ENCODE measurements at places on chromosomes 6 and 20.
A peak's percentile ranks its signal among the peaks of the same experiment; 100 is the strongest.

DNA sequence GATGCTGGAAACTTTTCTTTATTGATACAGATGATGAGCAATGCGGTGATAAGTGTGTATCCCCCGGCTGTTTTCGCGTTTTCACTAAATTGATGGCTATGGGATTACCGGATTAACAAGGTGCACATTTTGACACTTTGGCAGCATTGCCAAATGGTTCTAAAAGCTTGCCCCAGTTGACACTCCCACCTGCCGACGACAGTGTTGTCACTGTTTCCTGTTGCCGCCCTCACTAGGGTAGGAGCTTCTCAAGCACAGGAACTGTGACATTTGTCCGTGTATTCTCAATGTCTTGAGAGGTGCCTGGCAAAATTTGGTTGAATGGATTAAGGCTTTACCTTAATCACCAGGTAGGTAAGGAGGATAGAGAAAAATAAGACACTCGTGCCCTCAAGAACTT is 9.8 kb upstream of the MAPK13 start:
- DNase-seq, result no peak

- DNase-seq, result peak; percentile 28
Observed at GRCh38 chr6:148516217-148516616, 173.6 kb downstream of the SASH1 start.

GRCh38 chr20:46590443-46590842 is 40.0 kb upstream of the OCSTAMP start:
- DNase-seq, result no peak

DNA sequence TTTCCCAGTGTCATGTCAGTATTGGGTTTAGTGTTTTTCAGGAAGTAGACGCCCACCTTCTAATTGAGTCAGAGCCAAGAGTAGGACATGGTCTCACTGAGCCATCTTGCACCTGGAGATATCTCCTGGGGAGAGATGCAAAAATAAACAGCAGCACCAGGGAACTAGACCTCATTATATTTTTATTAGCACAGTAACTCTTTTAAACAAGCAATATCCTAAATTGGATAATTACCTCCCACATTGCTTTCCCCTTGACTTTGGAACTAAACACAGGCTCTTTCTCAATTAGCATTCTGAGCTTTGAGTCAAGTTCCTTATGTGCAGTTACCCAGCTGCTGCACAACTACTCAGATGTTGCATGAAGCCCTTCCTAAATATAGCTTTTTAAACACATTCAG is 175.4 kb downstream of the IBTK start:
- no peak for DNase-seq

DNA sequence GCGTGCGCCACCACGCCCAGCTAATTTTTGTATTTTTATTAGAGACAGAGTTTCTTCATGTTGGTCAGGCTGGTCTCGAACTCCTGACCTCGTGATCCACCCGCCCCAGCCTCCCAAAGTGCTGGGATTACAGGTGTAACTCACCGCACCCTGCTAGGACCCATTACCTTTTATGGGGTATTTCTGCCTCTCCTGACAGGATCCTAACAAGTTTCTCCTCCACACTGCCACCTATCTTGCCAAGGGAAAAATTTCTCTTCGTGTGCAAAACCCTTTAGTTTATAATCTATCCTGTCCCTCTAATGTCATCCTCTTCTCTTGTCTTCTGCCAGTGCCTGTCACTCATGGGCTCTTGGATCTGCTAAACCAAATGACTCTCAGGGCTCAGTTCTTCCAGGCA is 1.9 kb downstream of the STMND1 start:
- peak; percentile 75 for DNase-seq

- no peak for DNase-seq
Observed at GRCh38 chr20:21573259-21573658, 59.4 kb upstream of the NKX2-2 start.

DNA sequence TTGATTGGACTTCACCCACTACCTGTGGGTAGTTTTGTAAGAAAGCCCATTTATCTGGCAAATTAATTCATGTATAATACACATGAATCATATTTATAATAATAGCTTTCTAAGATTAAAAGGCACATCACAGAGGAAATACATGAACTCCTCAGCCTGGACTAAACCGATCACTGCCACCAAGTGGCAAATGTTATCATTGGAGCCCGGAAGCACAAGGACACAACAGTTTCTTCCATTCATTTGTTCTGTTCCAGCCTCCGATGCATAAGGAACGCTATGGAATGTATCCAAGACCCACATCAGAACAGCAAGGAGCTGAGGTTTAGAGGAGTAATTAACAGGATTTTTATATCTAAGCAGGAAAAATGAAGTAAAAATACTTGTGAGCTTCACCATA is 13.9 kb upstream of the IPCEF1 start:
- DNase-seq, result peak; percentile 45

DNA sequence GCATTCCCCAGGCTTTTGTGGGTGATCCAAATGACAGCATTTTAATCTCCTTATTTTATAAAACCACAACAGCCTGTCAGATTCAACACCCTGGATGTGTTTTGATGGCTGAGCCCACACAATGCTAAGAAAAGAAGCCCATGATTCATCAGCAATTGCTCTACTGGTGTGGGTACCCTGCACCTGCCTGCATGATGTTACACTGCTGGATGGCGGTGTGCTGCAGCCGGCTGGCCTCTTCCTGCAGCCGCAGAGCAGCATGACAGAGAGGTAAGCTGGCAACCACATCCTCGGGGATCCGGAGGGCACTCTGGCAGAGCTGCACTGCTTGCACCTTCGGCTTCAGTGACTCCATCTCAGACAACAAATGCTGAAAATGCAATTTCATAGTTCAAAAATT is 327.5 kb downstream of the SYNE1 start:
- peak; percentile 19 for DNase-seq

DNA sequence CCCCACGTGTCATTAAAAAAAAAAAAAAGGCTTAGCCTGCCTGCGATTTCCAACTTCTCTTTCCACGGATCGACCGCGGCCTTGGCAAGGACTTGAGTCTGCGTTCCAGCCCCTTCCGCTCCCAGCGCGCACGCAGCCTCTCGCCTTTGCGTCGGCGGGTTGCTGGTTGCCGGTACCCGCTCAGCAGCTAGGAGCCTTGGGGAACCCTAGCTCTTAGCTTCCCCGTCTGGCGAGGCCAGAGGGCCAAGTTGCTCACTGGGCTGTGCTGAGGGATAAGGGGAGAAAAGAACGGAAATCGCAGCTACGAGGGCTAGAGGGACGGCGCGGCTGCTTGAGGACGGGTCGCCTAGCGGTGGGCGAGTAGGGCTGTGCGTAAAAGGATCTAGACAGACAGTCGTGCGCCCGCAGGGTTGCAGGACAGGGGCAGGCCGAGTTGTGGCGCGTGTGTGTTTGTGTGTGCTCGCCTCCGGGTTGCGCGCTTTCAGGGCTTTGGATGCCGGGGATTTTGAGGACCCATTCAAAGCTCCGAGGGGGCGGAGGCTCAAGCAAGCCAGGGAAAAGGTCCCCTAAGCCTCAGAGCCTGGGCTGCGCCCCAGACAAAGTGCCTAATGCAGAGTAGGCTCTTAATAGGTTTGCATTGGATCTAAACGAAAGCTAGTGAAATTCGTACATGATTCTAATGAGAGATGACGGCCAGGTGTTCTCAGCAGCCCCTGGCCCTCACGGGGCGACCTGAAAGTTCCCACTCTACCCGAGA is 40.5 kb upstream of the OSTM1 start:
- DNase-seq, result peak; percentile 87

DNA sequence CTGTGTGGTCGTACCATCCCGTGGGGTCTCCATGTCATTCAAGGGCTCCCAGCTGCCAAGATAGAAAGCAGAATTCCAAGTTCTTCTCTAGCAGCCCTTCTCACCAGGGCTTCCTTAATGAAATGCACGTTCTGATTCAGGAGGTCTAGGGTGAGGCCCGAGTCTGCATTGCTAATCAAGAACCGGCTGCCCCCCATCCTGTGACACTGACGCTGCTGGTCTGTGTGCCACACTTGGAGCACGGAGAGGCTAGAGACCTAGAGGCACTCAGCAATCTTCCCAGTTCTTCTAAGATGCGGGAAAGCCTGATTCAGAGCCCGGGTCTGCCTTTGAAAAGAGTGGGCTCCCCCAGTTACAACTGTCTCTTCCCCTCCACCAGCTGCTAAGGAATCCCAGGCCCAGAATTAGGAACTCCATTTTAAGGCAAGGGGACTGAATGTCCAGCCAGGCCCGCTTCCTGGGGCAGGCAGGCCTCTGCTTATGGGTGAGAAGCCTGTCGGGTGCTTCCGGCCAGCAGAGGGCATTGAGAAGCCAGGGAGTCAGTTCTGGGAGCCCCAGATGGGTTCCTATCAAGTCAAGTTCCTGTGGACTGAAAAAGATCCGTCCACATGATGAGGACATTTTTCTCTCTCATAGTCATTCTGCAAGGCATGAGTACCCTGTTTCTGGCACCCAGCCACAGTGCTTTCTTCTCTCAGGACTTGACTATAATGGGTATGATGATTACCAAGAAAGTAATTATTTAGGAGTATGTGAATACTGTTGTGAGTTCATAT is 69.8 kb upstream of the RIN2 start:
- peak; percentile 77 for DNase-seq

DNA sequence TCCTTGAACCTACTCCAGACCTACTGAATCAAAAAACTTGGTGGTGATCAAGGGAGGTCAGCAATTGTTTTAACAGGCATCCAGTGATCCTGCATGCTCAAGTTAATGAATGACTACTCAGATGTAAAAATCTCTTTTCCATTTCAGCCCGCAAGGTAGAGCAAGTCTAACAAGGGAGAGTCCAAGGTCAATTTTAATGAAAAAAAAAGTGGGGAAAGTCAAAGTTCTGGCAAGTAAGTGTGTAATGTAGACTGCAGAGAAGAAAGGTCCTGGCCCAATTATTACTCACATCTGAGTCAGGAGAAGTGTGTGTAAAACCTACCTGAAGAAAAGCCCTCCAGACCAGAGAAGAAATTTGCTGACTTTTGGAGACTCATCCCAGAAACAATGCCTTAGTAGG is 193.5 kb downstream of the UBE3D start:
- no peak for DNase-seq

DNA sequence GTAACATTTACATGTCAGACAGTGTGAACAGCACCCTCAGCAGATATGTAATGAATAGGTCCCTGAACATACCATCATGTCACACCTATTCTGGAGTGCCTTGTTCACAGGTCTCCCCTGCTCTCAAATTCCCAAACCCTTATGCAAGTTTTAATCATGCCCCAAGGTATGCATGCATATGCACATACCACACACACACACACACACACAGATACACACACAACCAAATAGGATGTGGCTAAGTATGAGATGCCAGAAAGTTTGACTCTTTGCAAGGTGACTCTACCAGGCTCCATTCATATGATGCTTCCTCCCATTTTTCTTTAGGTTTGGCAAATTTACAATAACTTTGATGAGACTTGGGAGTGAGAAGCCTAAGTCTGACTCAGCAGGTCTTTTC is 243.8 kb upstream of the IRAK1BP1 start:
- DNase-seq, result no peak

All from GM23338 (cell line).